ENCODE measurements at places on chromosomes 1 and 21.

DNA sequence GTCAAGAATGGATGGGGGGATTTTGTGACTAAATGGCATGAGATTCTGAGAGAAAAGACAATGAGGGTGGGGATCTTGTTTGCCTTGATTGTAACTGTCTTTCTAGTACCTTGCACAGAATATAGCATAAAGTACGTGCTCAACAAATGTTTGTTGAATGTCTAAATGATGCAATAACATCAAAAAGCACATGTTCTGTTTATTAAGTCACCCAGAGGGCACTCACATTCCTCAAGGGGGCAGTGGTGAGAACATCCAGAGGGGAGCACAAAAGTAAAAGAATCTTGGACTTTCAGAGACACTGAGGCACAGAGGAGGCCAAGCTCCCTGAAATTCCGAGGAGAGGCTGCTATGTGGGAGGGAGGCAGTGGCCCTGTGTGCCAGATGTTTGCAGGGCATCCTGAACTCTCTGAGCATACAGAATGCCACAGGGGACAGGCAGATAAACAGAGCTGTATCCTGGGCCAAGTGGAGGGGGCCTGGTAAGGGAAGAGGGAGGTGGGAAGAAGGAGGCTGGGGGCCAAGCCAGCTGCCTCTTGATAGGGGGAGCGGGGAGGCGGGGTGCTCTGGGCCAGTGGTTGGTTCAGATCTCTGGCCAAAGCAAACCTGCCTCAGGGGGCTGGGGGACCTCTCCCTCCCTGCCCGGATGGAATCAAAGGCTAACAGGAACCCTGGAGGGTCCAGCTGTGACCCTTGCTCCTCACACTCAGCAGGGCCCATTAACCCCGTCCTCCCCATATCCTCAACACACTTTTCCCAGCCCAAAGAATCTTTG, 6.5 kb upstream of the ATP1A2 start:
- DNase-seq = no peak

DNA sequence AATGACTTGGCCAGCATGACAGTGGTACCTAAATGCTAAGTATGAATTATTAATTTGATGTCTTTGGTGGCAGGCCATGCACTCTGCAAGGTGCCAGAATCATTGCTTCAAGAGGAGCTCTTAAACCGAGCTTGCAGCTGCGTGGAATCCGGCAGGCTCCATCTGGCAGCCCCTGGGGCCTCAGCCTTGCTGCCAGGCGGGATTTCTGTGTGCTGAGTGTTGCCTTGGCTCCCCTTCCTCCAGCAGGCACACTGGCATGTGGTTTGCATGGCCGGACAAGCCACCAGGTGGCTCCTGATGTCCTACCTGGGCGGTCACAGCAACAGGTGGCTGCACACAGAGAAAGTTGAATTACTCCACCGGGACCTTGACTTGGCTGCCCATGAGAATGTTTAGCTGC, 155.4 kb downstream of the URB2 start:
- DNase-seq = no peak

DNA sequence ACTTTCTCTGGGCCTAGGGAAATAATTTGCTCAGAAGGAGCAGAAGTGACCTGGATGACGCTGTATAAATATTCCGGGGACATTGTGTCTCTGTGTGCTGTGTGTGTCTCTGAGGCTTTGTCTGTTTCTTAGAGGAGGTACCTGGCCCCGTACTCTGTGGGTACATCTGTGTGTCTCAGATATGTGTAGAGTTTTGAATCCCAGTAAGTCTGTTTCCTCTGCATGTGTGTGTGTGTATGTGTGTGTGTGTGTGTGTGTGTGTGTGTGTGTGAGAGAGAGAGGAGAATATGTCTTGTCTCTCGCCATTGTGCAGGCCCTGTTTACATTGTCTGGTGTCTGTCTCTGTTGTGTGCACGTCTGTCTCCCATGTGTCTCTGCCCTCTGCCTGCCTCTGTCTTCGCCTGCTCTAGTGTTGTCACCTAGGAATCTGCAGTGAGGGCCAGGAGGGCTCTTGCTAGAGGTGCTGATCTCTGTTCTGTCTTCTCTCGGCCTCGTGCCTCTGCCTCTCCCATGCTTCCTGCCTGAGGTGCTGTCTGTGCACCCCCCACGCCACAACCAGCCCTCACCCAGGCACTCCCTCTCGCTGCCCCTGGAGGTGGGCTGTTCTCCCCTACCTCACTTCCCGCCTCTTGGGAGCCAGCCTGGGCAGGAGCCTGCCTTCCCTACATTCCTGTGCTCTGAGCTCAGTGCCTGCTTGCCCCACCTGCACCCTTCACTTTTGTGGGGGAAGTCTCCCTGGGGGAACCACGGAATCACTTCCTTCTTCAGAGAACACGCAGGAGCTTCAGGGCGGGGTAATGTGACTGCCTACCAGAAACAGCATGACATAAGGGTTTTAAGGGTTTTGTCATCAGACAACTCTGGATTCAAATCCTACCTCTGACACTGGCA, 5.9 kb downstream of the MAP7D1 start:
- no peak for DNase-seq

GRCh38 chr1:53552981-53553733, 94.0 kb downstream of the DMRTB1 start:
- no peak for DNase-seq

DNA sequence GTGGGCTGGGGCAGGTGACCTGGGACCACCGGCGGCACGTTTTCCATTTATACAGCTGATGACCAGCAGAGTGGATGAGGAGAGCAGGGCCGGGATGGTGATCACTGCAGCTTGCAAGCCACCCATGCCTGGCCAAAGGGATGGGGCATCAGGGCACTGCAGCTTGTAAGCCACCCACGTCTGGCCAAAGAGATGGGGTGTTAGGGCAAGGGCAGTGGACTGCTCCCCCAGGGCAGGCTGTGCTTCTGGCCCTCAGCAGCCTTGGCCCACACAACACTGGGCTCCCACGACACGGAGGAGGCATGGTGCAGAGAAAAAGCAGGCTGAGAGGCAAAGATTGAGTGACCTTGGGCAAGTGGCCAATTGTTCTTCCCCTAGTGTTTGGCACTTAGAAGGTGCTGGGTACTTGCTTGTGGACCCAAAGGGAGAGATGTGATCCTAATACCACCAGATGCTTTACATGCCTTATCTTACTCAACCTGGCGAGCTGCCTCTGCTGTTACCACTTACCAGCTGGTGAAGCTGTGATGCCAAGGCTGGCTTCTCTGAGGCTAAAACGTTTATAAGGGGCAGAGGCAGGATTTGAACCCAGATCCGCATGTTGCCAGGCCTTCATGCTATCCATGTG, 48.3 kb downstream of the TRIM62 start:
- DNase-seq = no peak

DNA sequence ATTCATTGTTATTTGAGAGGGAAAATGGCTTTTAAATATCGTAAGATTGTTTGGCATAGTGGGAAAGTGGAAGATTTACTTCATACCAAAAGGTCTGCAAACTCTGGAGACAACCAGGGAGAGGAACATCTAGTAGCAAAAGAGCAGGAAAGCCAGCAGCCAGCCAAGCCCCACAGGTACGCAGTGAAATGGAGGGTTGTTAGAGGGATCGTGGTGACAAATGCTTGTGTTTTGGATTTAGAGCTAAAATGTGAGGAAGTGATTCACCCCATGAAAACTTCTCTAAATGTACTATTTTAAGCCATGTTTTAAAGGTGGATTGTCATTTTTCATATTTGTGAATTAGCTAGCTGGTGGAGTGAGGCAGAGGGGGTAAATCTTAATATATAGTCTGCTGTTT, 69.3 kb downstream of the RPS6KC1 start:
- no peak for DNase-seq

DNA sequence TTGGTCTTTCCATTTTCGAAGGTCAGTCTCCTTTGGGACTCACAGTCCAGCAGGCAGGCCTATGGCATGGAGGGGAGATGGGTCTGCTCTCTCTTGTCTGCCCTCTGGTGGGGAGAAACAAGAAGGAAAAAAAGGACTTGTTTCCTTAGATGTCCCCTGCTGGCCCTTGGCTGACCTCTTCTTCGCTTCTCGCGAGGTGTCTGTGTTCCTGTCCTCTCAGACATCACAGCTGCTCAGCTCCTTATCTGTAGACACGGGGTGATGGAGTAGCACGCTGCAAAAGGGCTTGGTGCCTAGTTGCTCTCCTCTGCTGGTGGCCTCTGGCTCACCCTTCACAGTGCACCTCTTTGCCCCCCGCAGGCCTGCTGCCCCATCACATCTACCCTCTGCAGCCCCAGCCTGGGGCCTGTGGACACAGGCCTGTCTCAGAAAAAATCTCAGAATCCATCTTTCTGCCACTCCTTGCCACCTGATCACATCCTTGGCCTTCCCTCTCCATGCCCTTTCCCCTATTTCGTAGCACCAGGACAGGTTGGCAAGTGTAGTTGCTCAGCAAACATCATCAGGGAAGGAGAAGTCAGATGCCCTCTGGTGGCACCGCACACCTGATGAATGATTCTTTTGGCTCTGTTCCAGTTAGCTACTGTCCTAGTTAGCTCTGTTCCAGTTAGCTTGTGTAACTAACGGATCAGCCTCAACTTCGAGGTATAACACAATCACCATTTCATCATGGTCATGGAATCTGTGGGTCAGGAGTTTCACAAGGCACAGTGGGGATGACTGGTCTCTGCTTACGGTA, 18.7 kb upstream of the AK2 start:
- DNase-seq = no peak

DNA sequence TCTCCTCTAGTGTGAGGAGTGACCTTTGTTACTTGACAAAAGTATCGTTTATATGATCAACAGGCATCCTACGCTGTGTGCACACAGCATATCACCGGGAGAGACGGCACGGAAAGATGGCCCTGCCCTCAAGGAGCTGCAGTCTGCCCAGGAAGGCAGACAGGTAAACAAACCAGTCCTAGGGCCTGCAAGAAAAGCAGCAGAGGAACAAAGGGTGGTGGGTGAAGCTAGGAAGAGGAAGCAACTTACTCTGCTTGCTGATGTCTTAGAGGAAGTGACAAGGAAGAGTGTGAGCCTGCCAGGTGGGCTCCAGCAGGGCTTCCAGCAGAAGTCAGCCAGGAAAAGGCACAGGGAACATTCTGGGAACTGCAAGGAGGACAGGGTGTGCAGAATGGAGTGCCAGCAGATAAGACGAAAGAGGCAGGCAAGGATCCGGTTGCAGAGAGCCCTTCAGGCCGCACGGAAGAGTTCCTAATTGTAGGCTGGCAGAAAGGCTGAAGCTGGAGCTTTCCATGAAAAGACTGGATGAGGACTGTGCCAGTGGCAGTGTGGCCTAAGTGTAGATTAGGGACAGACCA, 106.7 kb downstream of the SLC45A1 start:
- peak; percentile 18 for DNase-seq

GRCh38 chr1:89454845-89455521, 69.6 kb upstream of the LRRC8B start:
- peak; percentile 18 for DNase-seq

- no peak for DNase-seq
Observed at GRCh38 chr1:101216623-101217022, 20.2 kb upstream of the S1PR1 start.

- no peak for DNase-seq
Observed at GRCh38 chr1:41483001-41483850, 1.3 kb downstream of the EDN2 start.

GRCh38 chr1:54812801-54813484, 11.8 kb upstream of the TTC22 start:
- no peak for DNase-seq

- no peak for DNase-seq
Observed at GRCh38 chr1:78375996-78376395, 114.8 kb upstream of the PTGFR start.

DNA sequence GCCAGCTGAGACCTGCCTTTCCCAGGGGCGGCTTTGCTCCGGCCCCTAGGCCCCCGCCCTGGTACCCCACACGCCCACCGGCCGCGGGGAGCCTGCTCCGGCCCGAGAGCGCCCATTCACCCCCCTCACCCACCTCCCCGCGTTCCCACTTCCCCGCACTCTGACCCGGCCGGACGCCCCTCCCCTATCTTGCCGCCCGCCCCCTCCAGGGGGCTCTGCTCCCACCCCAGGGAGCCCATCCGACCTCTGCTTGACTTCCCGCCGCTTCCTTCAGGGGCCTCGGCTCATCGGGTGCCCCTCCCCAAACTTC, 466 bp downstream of the HTR6 start:
- DNase-seq = no peak

DNA sequence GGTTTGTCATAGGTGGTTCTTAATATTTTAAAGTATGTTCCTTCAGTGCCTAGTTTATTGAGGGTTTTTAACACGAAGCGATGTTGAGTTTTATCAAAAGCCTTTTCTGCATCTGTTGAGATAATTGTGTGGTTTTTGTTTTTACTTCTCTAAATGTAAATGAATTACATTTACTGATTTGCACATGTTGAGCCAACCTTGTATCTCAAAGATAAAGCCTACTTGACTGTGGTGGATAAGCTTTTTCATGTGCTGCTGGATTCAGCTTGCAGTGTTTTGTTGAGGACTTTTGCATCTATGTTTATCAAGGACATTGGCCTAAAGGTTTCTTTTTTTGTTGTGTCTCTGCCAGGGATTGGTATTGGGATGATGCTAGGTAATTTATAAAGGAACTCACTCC, 142.5 kb downstream of the PRDM2 start:
- no peak for DNase-seq

DNA sequence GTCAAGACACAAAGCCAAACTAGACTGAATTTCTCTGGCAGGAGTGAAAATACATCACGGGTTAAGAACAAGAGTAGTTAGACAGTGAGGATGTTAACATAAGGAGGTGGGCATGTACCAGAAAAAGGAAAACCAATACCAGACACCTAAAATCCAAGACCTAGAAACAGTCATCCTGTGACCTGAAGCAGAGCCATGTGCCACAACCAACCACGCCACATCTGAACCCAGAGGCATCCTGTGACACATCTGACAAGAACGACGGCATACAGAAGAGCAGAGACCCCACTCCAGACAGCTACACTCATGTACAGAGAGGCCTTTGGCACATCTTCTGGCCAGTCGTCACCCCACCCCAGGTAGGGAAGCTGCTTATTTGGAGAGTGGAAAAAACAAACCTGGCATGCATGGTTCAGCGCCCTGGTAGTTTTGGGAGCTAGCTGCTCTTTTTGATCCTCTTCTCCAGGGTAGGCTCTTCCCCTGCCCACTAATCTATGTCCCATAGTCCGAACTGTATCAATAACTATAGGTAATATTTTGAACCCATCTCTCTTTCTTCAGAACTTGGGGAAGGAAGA, 72.1 kb downstream of the SLC45A1 start:
- no peak for DNase-seq
